ENCODE measurements at places on chromosomes 2 and 18.

- no peak for DNase-seq
These were observed 30.0 kb downstream of the DSEL start for GRCh38 chr18:67486534-67486933.

DNA sequence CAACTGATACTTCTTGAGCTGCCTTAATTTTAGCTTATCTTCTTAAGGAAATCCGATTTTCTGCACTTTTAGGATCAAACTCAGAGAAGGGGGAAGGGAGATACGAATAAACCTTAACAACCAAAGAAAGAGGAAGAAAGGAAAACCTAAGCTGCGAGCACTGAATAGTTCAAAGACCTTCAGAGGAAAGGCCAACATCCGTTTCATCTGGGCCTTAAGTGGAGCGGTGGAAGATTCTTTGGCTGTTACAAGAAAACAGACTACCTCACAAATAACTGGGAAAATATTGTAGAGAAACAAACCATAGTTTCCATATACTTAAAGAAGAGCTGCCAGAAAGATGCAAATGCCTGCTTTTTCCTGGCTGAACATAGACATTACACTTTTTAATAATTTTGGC, 43.6 kb downstream of the VIT start:
- no peak for DNase-seq

- DNase-seq, result no peak
These were observed 143.4 kb downstream of the COL6A3 start for GRCh38 chr2:237270520-237270919.

- no peak for DNase-seq
These were observed 1239.7 kb upstream of the CELF4 start for GRCh38 chr18:38805256-38805655.

GRCh38 chr18:65215865-65216466, 534.8 kb upstream of the CDH7 start:
- no peak for DNase-seq

GRCh38 chr2:94923196-94923595, 52.0 kb downstream of the TEKT4 start:
- DNase-seq, result no peak

- DNase-seq, result no peak
These were observed 1.7 kb downstream of the RTN4 start for GRCh38 chr2:55048508-55049042.

- no peak for DNase-seq
These were observed 119.7 kb downstream of the METTL4 start for GRCh38 chr18:2451556-2451955.

GRCh38 chr2:127065299-127065939, 41.5 kb downstream of the BIN1 start:
- DNase-seq, result no peak

GRCh38 chr2:15259356-15259756, 301.8 kb downstream of the NBAS start:
- DNase-seq, result no peak

- no peak for DNase-seq
These were observed 24.9 kb downstream of the PECR start for GRCh38 chr2:216056739-216057138.

DNA sequence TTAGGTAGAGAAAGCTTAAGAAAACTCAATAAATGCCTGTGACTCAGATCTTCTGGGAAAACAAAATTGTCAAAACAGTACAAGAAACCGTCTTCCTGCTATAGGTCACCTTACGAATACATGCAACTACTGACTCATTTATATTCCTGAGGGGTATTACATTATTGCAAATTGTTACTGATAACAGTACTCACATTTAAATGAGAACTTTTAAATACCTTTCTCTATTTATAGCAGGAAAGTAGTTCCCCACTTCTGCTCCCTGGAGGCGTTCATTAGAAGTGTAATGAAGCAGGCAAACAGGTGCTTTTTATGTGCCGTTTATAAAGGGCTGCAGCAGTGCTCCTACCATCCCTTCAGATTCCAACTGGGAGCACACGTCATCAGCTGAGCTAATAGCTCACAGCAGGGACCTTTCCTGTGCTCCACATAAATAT, 65.1 kb upstream of the RPRM start:
- DNase-seq, result no peak

DNA sequence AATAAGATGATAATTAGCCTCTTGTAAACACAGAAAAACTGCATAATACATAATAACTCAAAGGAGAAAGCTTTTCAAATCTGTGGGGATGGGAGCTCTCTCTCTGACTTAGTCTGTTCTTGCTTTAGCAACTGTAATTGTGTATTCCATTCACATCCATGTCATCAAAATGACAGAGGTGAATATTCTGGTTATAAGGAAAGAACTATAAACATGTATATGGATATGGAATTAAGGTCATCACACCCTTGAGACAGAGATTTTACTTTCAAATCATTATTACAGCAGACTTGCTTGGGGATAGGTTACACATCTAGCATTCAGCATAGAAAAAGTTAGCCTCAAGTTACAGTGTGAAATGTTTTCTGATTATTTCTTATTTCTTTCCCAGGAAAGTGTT, 497.7 kb downstream of the LRP1B start:
- no peak for DNase-seq

GRCh38 chr2:222739939-222740338, 68.5 kb downstream of the MOGAT1 start:
- no peak for DNase-seq

DNA sequence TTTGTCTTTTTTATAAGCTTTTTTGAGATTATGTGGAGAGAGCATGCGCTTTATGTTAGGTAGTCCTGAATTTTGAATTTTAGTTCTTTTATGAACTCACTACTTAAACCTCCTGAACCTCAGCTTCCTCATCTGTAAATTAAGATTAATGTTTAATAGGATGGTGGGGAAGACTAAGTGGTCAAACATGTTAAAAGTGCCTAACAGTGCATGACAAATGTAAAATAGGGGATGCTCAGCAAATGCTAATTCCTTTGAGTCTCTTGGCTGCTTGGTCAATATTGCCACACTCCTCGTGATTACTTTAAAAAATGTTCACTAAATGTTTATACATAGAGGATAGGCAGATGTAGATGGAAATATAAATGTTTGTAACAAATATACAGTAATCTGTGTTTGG, 6.8 kb downstream of the BIRC6 start:
- DNase-seq, result no peak

- DNase-seq, result no peak
These were observed 76.9 kb upstream of the ODC1 start for GRCh38 chr2:10524851-10525572.

GRCh38 chr2:27843992-27844391, 46.2 kb downstream of the RBKS start:
- no peak for DNase-seq

DNA sequence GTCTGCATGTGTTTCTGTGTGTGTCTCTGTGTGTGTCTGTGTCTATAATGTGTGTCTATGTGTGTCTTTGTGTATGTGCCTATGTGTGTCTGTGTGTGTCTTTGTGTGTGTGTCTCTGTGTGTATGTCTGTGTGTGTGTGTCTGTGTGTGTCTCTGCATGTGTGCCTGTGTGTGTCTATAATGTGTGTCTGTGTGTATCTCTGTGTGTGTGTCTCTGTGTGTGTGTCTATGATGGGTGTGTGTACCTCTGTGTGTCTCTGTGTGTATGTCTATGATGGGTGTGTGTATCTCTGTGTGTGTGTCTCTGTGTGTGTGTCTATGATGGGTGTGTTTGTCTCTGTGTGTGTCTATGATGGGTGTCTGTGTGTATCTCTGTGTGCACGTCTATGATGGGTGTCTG, 126.2 kb upstream of the GPC1 start:
- no peak for DNase-seq

DNA sequence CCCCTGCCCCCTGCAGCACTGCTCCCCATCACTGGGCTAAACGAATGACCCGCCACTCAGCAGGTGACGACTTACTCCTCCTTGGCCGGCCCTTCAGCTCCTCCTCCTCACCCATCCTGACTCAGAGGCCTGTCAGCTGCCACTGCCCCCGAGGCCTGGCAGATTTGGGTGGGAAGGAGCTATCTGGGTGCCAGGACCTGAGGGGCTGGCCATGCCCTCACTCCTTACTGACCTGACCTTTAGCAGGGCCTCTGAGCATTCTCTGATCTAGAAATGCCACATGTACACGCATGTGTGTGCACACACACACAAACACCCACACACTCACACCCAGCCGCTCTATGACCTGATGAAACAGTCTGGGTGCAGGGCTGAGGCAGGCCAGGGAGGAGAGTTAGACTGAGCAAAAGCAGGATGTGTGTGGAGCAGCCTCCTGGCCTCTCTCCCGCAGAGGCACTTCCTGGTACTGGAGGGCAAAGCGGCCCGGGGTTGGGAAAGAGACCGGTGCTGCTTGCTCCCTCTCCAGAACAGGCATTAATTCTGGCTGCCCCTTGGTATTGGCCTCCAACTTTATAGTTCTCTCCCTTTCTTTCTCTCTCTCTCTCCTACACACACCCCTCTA, 68.0 kb downstream of the ZFP36L2 start:
- DNase-seq, result no peak

DNA sequence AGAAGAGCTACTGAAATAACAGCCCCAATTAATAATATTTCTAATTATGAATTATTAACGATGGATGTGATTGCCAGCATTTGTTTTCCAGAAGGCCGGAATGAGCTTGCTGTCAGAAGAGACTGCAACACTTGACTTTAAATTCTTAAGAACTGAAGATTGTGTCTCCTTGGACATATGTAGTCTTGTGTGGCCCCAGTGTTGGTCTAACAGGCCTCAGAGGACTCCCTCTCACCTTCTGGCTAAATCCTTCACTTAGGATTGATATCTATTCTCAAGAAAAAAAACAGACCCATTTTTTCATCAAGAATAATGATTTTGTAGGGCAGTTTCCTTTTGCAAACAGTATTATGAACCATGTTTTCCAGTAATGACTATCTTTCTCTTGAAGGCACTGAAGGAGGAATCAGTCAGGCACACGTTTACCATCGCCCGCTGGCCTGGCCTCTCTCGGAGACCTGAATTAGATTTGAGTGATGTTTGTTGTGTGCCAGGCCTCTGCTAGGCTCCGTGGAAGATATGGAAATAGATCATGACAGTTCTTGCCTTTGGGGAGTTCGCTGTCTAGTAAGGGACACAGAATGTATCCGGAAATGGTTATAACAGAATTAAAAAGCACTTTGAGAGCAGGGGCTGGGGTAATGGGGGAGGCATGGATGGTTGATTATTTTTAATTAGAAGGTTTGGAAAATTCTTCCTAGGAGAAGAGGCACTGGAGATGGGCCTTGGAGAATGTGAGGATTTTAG, 258.0 kb downstream of the MYCN start:
- no peak for DNase-seq

DNA sequence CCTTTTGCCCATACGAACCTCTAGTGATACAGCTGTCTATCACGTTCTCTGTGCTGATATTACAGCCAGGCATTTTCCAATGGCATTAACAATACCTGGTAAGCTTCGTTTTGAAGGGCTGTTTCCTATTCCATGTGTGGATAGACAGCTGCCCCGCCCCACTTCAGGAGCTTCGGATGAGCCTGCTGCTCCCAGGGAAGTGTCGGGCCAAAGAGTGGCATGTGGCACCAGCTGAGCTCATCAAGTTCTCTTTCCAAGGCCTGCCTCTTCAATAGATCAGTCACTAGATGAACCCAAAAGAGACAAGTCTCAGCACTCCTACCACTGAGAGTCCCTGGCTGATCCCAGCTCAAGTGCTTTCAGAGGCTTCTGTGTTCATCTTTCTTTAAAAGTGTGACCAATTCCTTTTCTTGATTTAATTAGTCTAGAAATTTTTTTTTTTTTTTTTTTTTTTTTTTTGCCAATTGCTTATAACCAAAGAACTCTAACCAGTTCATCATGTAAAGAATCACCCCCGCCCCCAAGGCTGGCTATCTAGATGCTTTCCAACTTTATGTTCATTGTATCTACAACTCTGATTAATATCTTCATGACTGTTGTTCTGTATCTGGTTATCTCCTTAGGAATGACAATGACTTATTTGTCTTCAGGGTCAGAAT, 46.6 kb downstream of the HDAC4 start:
- no peak for DNase-seq
